ENCODE measurements at places on chromosomes 4 and X.

- H3K27me3 ChIP-seq: peaks cover 12% of the 10 kb centered on the region
- no peak overlapping the region for H3K4me3 ChIP-seq
- DNase-seq: no peak
- H3K4me1 ChIP-seq: no peaks in the 10 kb centered on the region
- H3K36me3 ChIP-seq: no peaks in the 10 kb centered on the region
- no peak overlapping the region for H3K27ac ChIP-seq
Measured at GRCh38 chr4:82761229-82761628, 37.4 kb downstream of the SCD5 start.

DNA sequence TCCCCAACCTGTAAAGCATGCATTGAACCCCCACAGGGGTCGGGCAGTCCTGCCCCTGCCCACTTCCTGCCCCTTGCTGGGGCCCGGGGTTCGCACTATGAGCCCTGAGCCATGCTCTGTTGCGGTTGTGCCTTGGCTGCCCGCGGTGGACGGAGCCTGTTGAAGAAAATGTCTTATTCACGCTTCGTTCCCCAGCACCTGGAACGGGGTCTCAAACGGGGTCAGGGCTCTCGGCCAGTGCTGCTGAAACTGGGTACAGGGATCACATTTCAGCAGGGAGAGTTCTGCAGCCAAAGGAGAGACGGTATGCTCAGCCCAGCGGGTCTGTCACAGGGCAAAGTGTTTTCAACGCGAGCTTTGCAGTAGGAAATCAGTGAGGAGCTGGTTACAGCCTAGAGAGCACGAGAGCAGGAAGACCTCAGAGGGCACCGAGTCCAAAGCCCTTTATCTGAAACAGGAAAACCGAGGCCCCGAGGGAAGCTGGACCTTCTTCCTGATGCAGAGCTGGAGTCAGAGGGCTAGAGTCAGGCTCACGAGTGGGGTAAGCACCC, 46.3 kb upstream of the AFAP1 start:
- peaks cover 3% of the 10 kb centered on the region for H3K27me3 ChIP-seq
- no peak for DNase-seq
- no peaks in the 10 kb centered on the region for H3K36me3 ChIP-seq
- H3K27ac ChIP-seq: no peak overlapping the region
- H3K4me3 ChIP-seq: no peak overlapping the region

DNA sequence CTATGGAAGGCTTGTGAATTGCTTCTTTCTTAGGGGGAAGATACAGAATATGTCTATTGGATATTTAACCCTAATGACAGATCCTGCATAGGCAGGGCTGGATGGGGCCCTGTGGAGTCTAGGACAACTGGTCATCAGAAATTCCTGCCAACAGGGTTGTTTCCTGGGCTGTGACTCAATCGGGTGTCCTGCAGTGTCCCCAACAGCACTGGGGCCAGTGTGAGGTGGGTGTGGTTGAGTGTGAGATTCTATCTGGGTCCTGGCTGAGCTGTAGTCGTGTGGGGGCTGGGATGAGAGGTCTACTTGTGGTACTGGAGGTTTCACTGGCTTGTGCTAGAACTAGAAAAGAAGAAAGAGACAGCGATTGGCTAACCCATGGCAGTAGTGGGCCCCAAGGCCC, 87.3 kb upstream of the WDR1 start:
- DNase-seq: no peak
- H3K36me3 ChIP-seq: no peaks in the 10 kb centered on the region
- no peak overlapping the region for H3K4me3 ChIP-seq
- H3K27me3 ChIP-seq: peaks cover 14% of the 10 kb centered on the region
- H3K27ac ChIP-seq: no peak overlapping the region

GRCh38 chrX:39605183-39605582, 492.6 kb downstream of the BCOR start:
- H3K4me3 ChIP-seq: no peak overlapping the region

GRCh38 chr4:109052821-109053220, 249.6 kb downstream of the COL25A1 start:
- peaks cover 6% of the 10 kb centered on the region for H3K27me3 ChIP-seq
- DNase-seq: no peak
- H3K4me1 ChIP-seq: peaks cover 8% of the 10 kb centered on the region
- no peaks in the 10 kb centered on the region for H3K36me3 ChIP-seq

DNA sequence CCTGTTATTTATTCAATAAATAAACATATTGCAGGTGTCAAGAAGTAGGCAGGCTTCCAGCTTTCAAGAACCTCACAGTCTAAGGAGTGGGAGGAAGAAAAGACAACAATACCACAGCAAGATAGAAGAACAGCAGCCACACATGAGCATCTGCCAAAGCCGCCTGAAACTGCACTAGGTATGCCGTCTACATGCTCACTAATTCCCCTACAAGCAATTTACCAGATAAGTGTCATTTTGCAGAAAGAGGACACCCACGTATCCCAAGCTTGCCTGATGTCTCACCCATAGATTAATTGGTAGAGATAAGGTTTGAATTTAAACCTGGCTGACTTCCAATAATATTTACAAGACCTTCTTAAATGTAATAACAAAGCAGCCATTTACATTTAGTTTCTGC, 439.4 kb upstream of the CPEB2 start:
- no peak overlapping the region for H3K27ac ChIP-seq
- DNase-seq: no peak
- no peaks in the 10 kb centered on the region for H3K27me3 ChIP-seq
- no peaks in the 10 kb centered on the region for H3K4me1 ChIP-seq
- H3K4me3 ChIP-seq: no peak overlapping the region

GRCh38 chrX:42803320-42803719, 25.4 kb upstream of the PPP1R2C start:
- H3K36me3 ChIP-seq: no peaks in the 10 kb centered on the region
- no peak overlapping the region for H3K4me3 ChIP-seq
- no peak overlapping the region for H3K27ac ChIP-seq
- H3K27me3 ChIP-seq: no peaks in the 10 kb centered on the region

DNA sequence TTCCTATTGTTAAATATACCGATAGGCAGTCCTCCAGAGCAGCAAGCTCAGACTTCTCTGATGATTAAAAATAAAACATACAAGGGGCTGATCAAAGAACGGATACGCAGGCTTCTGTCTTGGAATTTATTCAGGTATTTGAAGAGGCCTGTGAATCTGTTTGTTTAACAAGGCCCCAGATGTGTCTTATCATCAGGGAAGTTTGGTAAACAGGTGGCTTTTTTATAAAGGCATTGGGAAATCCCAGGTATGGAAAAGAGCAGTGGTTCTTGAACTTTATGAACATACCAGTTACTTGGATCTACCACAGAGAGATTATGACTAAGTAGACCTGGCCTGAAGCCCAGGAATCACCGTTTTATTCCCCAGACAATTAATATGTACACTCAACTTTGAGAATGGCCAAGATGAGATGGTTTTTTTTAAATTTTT, 47.9 kb downstream of the SOWAHB start:
- no peaks in the 10 kb centered on the region for H3K4me1 ChIP-seq
- DNase-seq: no peak
- no peak overlapping the region for H3K4me3 ChIP-seq
- no peaks in the 10 kb centered on the region for H3K36me3 ChIP-seq
- H3K27ac ChIP-seq: no peak overlapping the region

GRCh38 chrX:154136627-154137161, 7.3 kb upstream of the OPN1LW start:
- H3K27ac ChIP-seq: peak overlapping the region; percentile 87
- peak overlapping the region; percentile 78 for H3K4me3 ChIP-seq
- DNase-seq: peak; percentile 52
- H3K27me3 ChIP-seq: peaks cover 2% of the 10 kb centered on the region

GRCh38 chr4:2132438-2132837, 73.3 kb downstream of the NAT8L start:
- no peak overlapping the region for H3K27ac ChIP-seq
- H3K4me1 ChIP-seq: peaks cover 16% of the 10 kb centered on the region
- no peak for DNase-seq
- no peak overlapping the region for H3K4me3 ChIP-seq

All from T-helper 2 cell treated with Interferon-gamma antibody and Interleukin-4, amounts not matched to agents 5 μg/mL and 100 μg/mL, for 36 hours (primary cell).